H9 (cell line): ENCODE measurements at places on chromosomes 1 and 21. TPM values are rescaled to one million over a fixed set of nuclear protein-coding genes. Genes with fewer than 3 reads are reported as not detected.

Gene GPR25
- total RNA-seq = not detected in 2 replicates

Gene CLK2
- 77.5 and 81.5 TPM in 2 replicates for total RNA-seq

Gene FCRL6
- not detected in 2 replicates for total RNA-seq

Gene GNAT2
- total RNA-seq = 0.20 TPM in 1 of 2 replicates, not detected in the other

Gene TRIM67
- total RNA-seq = not detected in 2 replicates

Gene SLC9C2
- not detected in 2 replicates for total RNA-seq

Gene CACYBP
- total RNA-seq = 202 and 208 TPM in 2 replicates

Gene SAMD11
- 13.5 and 15.7 TPM in 2 replicates for total RNA-seq

Gene ACTN2
- 0.92 and 2.3 TPM in 2 replicates for total RNA-seq

Gene YOD1
- total RNA-seq = 8.6 and 9.4 TPM in 2 replicates

- no peak for DNase-seq
Measured at GRCh38 chr1:24929398-24930259, 447 bp downstream of the RUNX3 start.

GRCh38 chr1:2098839-2099785, 48.9 kb downstream of the PRKCZ start:
- DNase-seq = no peak

- DNase-seq = no peak
Measured at GRCh38 chr1:233735331-233735730, 121.4 kb downstream of the KCNK1 start.

- no peak for DNase-seq
Measured at GRCh38 chr1:160090760-160091159, 7.7 kb downstream of the IGSF8 start.
